NCI-H510A treated with DMSO at 0.1 percent for 48 hours (cell line): ENCODE measurements at places on chromosomes 7 and 10.

GRCh38 chr7:144628176-144628575 is 207.7 kb downstream of the TPK1 start:
- DNase-seq, result no peak

DNA sequence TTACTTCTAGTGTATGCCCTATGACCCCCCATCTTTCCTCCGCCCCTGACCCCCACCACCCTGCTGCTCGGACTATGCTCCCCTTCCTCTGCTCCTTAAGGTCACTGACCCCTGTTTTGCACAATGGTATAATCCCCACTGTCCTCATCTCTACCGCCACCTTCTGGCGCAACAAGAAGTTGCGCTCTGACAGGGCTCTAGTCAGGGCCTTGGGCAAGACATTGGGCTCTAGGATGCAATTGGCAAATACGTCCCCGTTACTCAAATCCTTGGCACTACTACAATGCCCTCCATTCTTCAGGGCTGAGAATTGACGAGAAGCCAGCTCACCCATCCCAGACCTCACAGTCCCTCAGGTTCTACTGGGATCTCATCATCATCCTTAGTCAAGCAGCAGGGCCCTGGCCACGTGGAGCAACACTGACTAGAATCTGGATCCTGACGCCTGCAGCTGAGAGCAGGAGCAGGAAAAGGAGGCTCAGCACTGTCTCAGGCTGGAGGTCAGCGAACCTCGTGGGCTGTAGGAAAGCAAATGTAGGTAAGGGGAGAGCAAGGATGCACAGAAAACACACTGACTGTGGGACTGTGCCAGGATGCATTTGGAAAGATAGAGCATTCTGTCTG is 10.6 kb downstream of the LRIT2 start:
- DNase-seq, result no peak

- DNase-seq, result no peak
Observed at GRCh38 chr7:39614299-39614698, 9.1 kb upstream of the RALA start.

DNA sequence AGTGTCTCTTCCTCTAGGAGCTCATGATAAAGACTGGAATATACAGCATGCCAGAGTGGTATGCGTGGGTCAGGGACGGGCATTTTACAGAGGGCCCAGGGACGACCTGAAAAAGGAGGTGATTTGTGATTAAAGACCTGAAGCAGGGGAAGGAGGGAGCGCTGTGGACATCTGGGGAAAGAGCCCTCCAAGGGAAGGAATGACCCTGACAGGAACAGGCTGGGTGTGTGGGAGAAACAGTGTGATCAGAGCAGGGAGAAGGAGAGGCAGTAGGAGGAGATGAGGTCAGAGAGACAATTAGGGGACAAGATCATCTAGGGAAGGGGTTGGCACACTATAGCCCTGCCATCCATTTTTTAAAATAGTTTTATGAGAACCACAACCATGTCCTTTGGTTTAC is 3.4 kb upstream of the RASSF4 start:
- no peak for DNase-seq

DNA sequence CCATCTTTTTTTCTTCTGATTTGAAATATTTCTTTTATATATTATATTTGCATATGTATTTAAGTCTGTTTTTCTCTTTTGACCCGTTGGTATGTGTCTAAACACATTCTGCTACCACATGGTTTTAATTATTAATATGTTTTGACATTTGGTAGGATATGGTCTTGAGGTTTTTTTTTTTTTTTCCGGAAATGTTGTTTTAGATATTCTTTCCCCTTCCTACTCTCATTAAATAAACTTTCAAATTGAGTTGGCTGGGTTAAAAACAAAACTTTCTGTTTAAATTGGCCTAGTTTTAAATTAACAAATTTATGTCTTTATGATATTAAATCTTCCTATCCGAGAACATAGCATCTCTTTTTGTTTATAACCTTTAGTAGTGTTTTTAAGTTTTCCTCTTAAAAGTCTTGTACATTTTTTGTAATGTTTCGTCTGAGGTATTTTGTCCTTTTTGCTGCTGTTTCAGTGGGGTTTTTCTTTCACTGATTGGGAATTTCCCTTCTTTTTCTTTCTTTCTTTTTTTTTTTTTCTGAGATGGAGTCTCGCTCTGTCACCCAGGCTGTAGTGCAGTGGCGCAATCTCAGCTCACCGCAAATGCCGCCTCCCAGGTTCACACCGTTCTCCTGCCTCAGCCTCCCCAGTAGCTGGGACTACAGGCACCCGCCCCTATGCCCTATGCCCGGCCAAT is 25.4 kb downstream of the STAM start:
- no peak for DNase-seq

GRCh38 chr7:75650062-75650461 is 88.7 kb downstream of the HIP1 start:
- DNase-seq, result peak; percentile 24

DNA sequence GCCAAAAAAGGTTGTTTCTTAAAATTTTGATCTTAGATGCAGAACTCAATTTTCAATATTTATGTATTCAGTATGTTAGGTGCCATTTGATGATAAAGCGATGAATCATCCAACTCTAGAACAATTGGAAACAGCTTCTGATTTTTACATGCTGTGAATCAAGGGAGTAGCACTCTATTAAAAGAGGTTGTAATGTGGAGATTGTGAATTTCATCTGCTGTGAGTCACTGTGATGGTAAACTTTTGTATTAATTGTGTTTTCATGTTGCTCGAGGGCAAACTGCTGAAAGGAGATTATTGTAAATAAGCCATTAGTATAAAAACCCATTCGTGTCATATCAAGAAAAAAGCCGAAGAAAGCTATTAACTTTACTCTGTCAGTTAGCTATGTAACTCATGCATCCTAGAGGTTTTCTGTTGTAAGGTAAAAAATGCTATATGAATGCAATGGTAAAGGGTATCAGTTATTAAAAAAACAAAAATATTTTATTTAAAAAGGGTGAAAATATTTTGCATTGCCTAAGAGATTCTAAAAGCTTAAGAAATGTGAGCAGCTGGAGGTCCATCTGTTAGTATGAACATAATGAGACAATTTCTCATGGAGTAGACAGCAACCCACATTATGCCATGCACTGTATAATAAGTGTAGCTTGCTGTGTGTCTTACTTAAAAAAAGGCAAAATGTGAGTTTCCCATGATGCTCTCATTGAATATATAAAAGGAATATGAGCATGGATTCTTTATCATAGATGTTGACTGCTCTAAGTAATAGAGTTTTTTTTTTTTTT is 511.0 kb upstream of the PCDH15 start:
- no peak for DNase-seq

DNA sequence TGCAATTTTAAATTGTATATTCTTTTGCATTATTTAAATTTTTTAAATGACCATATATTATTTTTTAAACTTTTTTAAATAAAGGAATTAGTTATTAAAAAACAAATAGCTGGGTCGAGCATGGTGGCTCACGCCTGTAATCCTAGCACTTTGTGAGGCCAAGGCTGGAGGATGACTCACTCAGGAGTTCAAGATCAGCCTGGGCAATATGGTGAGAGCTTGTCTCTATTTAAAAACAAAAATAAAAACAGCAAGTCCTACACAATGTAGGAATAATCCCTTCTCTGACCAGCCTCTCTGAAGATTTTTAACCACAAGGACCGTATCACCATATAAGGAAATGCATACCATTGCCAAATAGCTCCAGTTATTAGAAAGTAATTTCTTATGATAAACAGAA is 19.6 kb downstream of the NOC3L start:
- no peak for DNase-seq

DNA sequence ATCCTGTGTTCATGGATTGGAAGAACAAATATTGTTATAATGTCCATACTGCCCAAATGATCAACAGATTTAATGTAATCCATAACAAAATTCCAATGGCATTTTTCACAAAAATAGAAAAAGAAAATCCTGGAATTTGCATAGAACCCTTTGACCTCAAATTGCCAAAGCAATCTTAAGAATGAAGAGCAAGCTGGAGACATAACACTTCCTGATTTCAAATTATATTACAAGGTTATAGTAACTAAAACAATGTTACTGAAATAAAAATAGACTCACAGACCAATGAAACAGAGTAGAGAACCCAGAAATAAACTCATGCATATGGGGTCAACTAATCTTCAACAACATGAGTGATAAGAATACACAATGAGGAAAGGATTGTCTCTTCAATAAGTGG is 302.5 kb downstream of the PHTF2 start:
- DNase-seq, result no peak

GRCh38 chr7:127047521-127047920 is 205.2 kb downstream of the GRM8 start:
- no peak for DNase-seq
